NCI-H2107 (cell line): ENCODE measurements at places on chromosomes 5 and 9.
A peak's percentile ranks its signal among the peaks of the same experiment; 100 is the strongest.

DNA sequence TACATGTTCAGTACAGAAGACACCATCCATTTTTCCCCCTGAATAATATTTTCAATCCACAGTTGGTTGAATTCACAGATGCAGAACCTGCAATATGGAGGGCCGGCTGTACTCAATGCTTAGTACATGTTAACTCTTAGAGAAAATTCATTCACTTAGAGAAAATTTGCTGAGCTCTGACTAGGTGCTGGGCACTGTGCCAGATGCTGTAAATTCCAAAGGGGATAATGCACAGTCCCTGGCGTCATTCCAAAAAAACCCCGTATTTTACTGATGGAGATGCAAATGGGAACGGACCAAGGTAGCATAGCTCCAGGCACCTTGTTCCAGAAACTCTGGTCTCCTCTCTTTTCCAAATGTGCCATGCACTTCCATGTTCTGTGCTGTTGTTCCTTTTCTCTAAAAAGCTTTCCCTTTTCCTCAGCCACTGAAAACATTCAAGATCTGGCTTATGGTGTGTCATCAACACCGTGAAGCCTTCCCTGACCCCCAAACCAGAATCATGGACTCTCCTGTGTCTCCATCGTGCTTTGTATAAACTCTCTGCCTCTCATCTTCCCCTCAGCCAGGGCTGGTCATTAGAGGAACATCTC, 55.7 kb upstream of the COL15A1 start:
- no peak for DNase-seq

- no peak for DNase-seq
Measured at GRCh38 chr5:142808878-142809598, 38.9 kb downstream of the ARHGAP26 start.

DNA sequence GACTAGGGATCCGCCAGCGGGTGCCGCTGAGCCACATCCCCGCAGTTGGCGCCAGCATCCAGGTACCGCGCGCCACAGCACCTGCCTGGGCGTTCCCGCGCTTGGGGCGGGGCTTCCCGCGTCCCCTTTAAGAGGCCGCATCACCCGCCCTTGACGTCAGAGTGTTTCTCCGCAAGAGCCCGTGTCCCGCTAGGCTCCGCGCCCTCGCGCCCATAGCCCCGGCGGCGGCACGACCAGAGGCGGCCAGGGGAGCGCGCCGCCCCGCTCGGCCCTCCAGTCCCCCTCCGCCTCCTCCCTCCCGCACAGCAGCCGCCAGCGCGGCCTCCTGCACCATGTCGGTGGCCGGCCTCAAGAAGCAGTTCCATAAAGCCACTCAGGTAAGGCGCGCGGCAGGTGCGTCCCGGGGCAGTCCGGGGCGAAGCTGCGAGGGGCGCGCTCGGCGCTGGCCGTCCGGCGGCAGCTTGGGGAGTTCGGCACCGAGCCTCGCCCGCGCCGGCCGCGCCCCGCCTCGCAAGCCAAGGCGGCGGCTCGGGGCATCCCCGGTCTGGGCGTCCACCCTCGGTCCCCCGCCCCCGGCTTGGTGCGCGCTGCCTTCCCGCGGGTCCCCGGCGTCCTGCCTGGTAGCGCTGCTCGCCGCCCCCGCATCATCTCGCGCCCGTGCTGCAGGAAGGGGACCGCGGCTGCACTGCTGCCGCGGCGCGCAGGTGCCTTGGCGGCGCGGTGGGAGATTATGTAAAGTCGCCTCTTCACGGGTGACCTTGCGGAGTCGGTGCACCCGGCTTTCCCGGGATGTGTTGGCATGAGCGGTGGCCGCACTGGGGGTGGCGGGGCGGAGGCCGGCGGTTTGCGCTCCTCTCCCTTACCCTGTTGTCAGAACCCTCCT, at the start of gene SH3GL2:
TSS of gene SH3GL2 (plus strand) at position 156 of the 883 bp plus-strand sequence.
- DNase-seq = peak; percentile 74

GRCh38 chr9:91034521-91034920, 232.9 kb downstream of the SYK start:
- no peak for DNase-seq

DNA sequence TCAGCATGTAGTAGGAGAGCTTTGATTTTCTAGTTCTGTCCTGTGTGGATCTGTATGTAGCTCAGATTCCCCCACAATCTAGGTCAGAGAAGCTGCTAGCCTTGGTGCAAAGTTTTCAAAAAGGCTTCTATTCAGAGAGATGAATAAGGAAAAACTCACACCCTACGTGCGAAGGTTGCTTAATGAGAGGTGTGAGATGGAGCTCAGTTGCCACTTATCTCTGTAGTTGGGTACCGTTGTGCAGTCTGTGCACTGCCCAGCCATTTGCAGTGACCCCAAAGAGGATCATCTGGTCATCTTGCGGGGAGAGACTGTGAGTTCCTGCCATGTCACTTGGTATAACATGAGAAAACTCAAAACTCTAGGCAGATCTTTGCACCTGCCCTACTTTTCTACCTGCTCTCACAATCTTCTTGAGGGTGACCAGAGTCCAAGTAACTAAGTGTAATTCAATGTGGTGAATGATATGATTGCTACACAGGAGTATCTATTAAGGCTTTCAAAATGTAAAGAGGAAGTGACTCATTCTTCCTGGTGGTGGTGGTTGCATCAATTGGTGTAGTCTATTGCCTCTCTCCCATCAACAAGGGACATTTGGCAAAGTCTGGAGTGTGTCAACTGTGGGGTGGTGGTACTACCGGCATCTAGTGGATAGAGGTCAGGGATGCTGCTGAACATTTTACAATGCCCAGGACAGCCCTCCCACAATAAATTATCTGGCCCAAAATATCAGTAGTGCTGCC, 65.2 kb downstream of the TMC1 start:
- DNase-seq = no peak

DNA sequence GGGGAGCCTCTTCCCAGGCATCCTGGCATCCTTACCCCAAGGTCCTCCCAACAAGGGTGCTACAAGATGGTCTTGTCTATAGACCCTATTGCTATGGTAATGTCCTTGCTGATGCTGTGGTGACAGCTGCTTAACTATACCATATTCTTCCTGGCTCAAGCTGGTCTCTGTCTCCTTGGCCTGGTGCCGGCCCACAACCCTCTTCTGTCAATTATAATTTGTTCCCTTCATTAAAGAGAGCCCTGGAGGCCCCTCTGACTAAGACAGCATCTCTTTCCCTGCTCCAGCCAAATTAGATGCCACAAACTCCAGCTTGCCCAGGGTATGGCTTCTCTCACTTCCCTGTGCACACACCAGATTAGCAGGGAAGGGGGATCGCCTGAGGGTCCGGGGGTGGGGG, 86.7 kb downstream of the PSD2 start:
- no peak for DNase-seq

GRCh38 chr9:107703651-107704050, 214.1 kb upstream of the KLF4 start:
- DNase-seq = no peak

DNA sequence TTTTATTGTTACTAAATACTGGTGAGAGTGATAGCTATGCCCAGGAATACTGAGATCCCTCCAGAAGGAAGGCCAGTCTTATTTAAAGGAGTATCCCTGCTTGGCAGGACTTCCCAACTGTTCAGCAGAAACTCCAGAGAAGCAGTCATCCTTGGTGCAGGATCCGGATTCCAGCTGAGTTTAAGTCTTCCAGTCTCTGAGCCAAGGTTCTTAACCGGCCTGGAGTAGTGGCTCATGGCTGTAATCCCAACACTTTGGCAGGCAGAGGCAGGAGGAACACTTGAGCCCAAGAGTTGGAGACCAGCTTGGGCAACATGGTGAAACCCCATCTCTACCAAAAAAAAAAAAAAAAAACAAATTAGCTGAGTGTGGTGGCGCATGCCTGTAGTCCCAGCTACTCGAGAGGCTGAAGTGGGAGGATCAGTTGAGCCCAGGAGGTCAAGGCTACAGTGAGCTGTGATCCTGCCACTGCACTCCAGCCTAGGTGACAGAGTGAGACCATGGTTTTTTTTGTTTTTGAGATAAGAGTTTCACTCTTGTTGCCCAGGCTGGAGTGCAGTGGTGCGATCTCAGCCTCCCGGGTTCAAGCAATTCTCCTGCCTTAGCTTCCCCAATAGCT, 7.6 kb downstream of the NAIF1 start:
- DNase-seq = no peak

DNA sequence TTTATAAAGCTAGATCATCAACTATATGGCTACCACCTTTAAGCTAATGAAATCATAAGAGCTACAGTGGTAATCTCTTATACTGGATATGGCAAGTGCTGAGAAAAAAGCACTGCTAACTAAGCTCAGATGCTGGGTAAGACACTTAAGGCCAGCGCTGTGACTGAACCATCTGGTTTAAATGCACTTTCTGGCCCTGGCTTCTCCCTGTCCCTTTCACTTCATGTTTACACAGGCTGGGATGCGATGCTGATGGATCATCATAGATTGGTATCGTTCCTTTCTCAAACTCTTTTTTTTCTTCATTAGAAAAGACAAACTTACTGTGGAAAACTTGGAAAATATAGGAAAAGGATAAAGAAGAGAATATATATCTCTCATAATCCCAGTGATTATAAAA, 52.3 kb downstream of the KIF24 start:
- DNase-seq = no peak

GRCh38 chr5:150138551-150139265, 16.9 kb downstream of the PDGFRB start:
- DNase-seq = no peak

- DNase-seq = no peak
Measured at GRCh38 chr9:117184173-117184572, 230.7 kb downstream of the ASTN2 start.

- DNase-seq = no peak
Measured at GRCh38 chr5:95803271-95804148, 19.0 kb downstream of the GLRX start.

GRCh38 chr9:131826966-131827525, 87.2 kb upstream of the RAPGEF1 start:
- no peak for DNase-seq

DNA sequence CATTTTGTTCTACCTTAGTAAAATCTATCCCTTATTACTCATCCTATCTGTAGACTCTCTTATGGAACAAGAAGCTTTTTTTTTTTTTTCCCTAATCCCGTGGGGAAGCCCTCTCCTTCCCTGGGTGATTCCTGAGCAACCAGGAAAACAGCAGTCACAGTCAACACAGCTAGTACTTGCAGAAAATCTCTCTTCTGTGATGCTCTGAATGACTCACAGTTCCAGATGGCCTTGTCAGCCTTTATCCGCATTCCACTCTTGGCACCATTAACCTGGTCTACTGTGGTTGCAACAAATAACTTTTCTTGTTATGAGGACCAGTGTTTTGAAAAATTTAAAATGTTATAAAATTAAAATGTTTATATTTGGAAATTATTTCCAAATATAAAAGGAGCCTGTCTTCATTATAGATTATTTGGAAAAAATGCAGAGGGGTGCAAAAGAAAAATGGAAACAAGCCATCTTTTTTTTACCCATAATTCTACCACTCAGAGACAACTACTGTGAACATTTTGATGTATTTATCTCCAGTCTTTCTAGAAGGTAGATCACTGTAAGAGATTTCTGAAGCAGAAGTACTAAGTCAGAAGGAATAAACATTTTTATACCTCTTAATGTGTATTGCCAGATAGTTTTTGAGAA, 486.7 kb downstream of the RAB3C start:
- no peak for DNase-seq

DNA sequence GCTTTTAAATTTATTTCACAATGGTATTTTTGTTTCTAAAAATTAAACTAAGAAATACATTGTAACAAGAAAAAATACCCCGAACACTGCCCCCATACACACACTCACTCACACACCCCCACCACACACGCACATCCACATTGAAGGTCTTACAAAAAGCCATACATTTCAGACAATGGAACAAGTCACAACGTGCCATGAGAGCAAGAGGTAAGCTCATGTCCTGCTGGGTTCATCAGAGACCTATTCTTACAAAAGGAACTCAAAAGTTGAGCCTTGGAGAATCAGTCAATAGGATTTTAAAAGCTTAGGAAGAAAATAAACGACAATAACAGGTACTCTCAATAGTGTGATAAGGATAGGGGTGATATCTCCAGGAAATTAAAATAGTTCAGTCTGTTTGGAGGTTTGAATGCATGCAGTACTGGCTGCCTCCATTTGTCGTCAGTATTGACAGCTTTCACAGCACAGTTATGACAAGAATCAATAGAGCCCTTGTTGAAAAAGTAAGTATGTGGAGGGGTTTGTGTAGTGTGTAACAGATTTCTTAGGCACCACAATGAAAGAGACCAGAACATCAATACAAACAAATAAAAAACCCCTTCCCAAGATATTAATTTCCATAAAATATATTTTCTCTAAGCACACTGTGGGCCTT, 1826.2 kb upstream of the CDH6 start:
- DNase-seq = no peak

- peak; percentile 7 for DNase-seq
Measured at GRCh38 chr9:8486095-8486494, 686.5 kb upstream of the DMAC1 start.

DNA sequence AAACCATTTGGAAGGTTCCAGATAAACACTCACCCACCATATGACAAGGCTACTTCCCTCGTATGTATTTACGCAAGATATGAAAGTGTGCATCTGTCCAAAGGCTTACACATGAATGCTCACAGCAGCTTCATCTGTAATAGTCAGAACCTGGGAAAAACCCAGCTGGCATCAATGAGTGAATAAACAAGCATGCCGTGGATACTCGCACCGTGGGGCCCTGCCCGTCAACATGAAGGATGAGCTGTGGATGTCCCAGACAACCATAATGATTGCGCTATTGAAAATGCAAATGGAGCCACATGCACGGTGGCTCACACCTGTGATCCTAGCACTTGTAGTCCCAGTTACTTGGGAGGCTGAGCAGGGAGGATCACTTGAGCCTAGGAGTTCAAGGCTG, 60.6 kb upstream of the FCN1 start:
- DNase-seq = no peak

GRCh38 chr9:120030847-120031246, 549.1 kb downstream of the CDK5RAP2 start:
- DNase-seq = no peak

DNA sequence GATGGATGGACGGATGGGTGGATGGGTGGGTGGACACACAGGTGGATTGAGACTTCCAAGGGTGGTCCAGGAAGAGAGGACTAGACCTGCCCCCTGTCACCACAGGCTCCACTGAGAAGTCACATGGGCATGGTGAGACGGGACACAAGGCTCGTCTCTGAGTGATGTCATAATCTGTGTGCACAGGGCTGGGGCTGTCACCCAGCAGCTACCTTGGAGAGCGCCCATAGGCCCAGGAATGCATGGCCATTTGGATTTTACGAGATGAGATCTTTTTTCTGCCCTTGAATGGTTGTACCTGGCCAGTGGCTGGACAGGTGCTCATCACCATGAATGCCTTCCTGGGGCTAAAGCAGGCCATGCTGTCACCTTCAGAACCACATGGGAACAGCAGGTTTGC, 3.1 kb downstream of the OLFM1 start:
- DNase-seq = no peak
